ENCODE measurements at places on chromosomes 6 and 20. TPM values are rescaled to one million over a fixed set of nuclear protein-coding genes. Genes with fewer than 3 reads are reported as not detected.

DNA sequence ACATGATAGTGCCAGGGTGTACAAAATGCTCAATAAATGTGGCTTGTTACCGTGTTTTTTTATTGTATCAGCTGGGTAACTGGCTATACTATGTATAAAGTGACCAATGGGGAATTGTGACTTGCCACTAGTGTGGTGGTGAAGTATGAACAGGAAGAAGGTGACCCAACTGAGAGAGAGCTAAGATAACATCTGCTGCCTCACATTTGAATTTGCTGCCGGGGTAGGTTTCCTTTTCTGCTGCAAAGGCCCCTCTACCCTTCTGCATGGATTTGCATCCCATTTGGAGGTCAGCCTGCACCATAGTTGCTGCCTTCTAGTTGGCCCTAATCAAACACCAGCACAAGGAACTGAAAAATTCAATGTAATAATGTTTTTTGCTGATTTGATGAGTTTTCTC is 24.1 kb downstream of the IL17A start:
- DNase-seq = no peak

Gene LRFN2
- not detected for total RNA-seq

DNA sequence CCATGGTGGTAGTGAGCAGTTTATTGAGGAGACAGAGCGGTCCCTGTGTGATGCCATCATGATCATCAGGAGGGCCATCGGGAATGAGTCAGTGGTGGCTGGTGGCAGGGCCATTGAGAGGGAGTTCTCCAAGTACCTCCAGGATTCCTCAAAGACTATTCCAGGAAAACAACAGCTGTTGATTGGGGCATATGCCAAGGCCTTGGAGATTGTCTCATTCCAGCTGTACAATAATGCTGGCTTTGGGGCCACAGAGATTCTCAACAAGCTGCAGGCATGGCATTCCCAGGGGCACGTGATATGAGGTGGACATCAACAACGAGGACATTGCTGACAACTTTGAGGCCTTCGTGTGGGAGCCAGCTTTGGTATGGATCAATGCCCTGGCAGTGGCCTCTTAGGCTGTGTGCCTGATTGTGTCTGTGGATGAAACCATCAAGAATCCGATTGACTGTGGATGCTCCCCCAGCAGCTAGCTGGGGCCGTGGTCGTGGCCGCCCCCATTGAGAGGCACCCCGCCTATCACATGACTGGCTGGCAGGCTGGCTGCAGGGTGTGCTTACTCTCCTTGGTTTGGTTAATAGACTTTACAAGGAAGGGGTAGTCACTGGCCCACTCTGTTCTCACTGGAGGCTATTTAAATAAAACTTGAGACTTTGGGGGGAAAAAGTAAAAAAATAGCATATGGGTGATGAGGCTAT is 16.7 kb downstream of the RAET1E start:
- DNase-seq = no peak

DNA sequence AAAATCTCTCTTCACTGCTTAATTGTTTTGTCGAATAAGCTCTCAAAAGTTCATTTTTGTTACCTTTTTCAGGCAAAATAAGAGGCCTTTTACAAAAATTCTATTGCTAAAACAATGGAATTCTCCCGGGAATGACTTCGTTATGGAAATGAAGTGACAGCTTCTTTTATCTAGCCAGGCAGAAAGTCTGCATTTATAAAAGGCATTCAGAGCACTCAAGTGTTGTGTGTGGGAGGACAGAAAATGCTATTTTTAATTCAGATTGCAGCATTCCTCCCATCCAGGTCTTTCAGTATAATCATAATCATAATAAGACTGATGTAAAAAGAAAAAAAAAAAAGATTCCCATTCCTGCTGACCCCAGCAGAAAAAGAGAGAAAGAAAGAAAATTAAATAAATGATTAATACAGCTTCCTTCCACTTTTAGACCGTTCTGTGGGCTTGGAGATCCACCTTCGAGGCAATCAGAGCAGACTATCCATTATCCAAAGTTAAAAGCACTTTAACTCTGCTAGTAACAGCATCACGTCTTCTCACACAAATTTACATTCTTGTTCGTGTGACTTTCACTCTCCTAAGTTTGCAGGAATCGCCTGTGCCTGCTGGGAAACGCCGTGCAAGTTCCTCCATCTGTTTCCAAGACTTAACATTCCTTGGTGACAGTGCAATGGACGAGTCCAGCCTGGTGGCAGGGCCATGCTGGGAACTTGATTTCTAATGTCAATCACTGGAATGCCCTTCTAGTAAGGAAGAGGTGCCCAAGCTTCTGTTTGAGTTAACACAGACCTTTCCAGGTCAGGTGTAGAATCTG is 258.8 kb downstream of the GMPR start:
- DNase-seq = no peak

DNA sequence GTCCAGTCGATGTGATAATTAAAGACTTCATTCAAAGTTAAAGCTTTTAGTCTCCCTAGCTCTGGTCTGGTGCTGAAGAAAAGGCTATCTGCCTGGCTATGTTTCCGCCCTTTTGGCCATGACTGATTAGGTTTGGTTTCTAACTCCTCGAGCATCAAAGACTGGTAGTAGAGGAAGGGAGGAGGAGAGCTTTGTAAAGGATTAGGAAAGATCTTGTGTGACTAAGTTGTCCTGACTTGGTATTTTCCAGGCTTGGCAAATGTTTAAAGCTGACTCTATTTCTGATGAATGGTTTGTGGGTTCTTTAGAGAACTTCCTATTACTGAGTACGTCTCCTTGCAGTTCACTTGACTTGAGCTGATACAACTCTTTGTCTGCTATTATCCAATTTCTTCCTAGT is 312.9 kb downstream of the GJA1 start:
- DNase-seq = no peak

Gene MTFR2
- total RNA-seq = 0.49 TPM

DNA sequence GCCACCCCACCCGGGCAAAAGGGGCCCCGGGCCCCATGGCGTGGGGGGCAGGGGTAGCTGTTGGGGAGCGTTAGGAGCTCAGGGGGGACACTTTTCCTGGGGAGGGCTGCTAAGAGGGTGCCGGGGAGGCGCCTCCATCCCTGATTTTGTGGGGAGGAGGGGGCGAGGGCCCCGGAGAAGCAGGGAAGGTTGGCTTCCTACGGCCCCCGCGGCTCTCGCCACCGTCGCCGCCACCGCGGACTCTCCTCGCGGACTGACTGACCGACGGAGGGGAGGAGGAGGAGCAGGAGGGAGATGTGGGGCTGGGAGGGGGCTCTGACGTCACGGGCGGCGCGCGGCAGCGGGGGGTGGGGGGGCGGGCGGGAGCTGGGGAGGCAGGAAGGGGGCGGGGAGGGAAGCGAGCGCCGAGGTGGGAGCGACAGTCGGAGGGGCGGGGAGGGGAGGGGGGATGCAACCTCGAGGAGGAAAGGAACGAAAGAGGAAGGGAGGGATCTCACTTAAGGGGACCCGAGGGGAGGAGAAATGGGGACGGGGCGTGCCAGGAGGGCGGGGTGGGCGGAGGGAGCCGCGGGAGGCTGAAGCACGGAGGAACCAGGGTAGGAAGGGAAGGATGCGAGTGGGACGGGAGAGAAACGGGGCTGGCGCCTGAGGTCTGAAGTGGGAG is 5.1 kb downstream of the GABBR1 start:
- DNase-seq = peak; percentile 47

DNA sequence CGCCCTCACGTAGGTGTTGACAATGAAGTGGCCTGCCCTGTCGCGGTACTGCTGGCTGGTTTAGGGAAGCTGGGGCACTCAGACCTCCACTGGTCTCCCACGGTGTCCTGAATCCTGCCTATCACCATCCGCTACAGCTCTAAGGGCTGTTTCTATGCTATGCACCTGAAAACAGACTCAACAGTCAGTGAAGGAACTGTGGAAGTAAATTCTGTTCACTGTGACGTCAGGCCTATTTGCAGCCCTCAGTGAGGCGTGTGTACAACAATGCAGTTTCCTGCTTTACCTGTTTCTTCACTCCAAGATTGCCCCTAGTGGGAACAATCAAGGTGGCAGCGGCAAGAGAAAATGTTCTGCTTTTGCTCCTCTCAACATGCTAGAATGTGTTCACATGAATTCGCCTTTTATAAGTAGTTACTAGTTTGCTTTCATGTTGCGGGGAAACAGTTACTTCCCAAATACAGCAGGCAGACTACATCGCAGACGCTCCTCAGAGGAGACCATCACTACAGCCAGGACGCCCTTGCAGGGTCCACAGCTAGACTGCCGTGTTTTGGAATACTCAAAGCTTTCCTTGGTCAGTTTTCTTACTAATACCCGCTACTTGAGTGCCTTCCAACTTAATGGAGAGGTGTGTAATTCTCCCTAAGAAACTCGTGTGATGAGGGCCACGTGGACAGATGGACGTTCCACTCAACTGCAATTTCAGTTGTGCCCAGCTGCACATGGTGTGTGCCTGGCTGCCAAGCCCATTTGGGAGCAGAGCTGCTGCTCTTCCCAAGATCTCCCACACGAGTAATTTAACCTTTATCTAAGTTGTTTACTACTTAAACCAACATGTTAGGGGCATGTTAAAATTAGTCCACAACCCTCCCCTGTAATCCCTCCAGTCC is 25.4 kb downstream of the DIDO1 start:
- no peak for DNase-seq

DNA sequence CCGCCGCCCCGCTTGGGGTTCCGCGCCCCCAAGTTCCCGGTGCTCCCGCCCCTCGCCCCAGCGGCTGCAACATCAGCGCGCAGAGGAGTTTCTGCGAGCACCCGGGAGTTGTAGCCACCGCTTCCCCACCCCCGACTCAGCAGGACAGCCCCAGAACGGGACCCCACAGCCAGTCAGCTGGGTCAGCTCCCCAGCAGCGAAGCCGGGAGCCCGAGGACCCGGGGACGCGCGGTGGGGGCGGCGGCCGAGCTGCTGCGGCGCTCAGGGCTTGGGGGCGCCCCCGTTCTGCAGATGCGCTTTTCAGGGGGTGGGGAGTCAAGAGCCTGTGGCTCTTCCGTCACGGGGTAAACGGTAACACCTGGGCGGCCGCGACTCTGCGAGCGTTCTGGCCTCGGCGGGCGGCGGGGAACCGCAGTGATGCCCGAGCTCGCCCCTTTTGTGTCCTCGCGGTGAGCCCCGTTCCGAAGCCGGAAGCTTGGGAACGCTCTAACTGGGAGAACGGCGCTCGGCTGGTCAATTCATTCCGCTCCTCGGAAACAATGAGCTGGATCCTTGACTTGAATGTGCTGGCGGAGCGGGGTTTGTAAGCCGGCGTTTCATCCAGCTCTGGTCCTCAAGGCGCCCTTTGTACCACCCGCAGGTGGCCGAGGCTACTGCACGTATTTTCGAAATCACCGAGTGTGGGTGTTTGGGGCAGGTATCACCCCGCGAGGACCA is 774 bp downstream of the PLEKHG1 start:
- DNase-seq = peak; percentile 45

Gene GABRR1
- total RNA-seq = 0.86 TPM

Gene VIP
- not detected for total RNA-seq

DNA sequence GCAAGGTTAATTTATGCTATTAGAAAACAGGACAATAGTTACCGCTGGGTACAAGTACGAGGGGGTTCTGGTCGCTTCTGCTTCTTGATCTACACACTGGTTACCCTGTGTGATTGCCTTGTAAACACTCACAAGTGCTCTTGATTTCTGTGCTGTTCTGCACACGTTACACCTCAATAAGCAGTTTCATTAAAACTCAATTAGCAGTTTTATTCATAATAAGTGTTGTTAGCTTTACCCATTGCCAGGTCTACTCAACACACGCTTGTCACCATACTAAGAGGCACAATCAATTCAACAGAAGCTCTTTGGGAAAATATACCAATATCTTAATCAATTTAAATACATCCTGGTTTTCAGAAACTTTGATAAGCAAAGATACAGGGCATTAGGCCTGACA is 20.4 kb downstream of the BMP7 start:
- DNase-seq = no peak

Gene ADGRB3
- 0.39 TPM for total RNA-seq

- no peak for DNase-seq
Measured at GRCh38 chr6:43184268-43184985, 2.4 kb downstream of the CUL9 start.

GRCh38 chr20:49693435-49694171 is 20.1 kb downstream of the B4GALT5 start:
- DNase-seq = no peak

Gene SAMD5
- 2.9 TPM for total RNA-seq

DNA sequence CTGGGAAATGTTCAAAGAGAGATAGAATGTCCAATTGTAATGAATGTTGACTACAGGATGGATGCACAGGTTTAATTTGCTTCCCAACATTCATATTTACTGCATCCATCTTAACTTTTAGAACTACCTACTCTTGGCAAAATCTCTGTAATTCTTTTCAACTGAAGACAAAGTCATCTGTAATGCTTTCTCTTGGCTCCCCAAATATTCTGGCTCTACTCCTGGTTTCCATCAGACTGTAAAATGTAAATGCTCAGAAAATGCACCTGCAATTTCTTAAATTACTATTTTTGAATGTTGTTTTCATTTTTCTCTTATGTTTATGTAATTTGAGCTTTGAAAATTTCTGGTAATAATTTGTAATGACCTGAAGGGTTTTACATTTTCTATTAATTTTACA is 480.8 kb upstream of the IMPG1 start:
- no peak for DNase-seq

GRCh38 chr6:37983720-37984501 is 164.4 kb downstream of the ZFAND3 start:
- no peak for DNase-seq

GRCh38 chr6:168083514-168083885 is 4.5 kb upstream of the FRMD1 start:
- no peak for DNase-seq

DNA sequence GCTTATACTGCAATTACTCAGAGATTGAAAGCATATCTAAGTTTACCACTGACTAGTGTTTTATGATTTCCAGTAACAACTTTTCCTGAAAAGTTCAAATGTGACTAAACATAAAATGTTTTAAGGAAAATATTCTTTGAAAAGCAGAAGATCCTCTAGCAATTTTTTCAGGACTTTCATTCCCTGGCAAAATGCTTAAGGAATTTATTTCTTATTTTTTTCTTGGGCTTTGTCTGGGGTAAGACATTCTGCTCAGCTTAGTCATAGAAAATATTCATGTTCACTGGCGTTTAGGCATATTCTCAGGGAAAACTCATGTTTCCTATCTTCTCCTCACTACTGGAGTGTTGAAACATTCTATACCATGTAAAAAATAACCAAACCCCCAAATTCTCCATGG is 235.3 kb upstream of the CEP162 start:
- DNase-seq = no peak

DNA sequence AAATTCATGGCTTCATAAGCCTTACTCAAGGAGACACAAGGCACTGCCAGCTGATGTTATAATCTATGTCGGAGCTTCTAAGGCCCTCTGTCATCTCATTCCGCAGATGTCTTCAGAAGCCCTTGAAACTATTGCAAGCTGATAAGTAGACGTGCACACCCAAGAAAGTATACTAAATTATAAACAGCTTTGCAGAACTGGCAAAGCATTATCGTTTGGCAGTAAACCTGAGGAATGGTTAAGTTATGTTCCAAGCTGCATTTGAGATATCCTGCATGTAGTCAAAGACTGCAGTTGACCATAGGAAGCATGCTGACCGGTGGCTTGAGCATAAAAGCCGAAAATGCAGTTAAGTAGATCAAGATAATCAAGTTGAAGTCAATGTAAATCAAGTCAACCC is 425.8 kb upstream of the SOX4 start:
- DNase-seq = no peak

Gene PSORS1C2
- 52.6 TPM for total RNA-seq

- no peak for DNase-seq
Measured at GRCh38 chr6:1766654-1767053, 156.9 kb downstream of the FOXC1 start.

All from lower leg skin (tissue), 4 donors.